CD4-positive, alpha-beta T cell treated with Interleukin-1 beta for 1 hour (primary cell): ENCODE measurements at places on chromosomes 1 and 21.

DNA sequence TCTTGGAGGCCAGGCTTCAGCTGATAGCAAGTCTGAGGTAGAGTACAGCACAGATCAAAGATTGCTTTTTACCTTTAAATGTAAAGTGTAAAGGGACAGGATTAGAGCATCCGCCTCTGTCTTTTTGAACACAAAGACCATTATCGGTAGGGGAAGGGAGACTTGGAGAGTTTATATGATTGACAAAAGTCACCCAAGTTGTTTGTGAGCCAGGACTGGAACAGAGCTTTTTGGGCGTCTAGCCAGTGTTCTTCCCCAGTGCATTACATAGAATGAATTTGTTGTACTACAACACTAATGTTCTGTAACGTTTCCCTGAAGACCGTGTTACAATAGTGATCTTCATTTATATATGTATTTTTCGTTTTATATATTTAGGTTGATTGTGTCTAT, 9.3 kb upstream of the PIGC start:
- no peak for DNase-seq

- DNase-seq: no peak
These were observed 626 bp upstream of the HLCS start for GRCh38 chr21:36966821-36967768.

- no peak for DNase-seq
These were observed 4.8 kb downstream of the KISS1 start for GRCh38 chr1:204191456-204191855.

DNA sequence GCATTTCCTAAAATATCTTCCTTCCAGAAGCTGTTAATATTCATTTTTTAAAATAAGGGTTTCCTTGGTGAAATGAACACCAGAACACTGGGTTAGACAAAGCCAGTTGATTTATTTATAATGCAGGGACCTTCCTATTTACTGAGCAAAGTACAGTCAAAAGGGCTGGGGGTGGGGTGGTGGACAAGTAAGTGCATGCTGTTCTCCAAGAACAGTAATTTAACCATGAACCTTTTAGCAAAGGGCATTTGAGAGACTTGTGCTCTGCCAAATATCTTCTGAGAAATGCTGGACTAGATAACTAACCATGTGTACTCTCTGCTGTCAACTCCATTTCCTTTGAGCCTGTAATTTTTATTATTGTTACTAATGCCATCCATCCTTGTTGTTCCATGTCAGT, 100.2 kb downstream of the OMA1 start:
- DNase-seq: no peak

DNA sequence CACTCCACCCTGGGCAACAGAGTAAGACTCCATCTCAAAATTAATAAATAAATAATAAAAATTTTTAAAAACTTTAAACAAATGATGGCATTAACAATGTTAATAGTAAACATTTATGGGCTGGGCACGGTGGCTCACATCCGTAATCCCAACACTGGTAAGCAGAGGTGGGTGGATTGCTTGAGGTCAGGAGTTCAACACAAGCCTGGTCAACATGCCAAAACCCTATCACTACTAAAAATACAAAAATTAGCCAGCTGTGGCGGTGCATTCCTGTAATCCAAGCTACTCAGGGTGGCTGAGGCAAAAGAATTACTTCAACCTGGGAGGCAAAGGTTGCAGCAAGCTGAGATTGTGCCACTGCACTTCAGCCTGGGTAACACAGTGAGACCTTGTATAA, 9.0 kb upstream of the L1TD1 start:
- DNase-seq: no peak

DNA sequence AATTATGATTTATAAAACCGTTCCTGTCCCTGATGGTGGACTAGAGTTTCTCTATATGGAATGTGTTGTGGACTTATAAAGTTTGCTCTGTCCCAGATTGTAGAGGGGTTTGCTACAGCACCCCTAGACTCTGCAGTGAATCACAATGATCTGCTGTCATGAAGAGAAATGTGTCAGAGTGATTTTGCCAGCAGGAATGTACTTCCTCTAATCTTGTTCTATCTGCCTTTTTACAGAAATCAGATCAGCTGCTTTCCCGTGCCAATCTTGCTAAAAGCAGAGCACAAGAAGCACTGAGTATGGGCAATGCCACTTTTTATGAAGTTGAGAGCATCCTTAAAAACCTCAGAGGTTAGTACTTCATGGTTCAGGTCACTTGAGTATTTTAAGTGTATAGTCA, 52.0 kb downstream of the LAMC2 start:
- DNase-seq: no peak

- DNase-seq: no peak
These were observed 22.5 kb downstream of the SYT2 start for GRCh38 chr1:202687798-202688197.

DNA sequence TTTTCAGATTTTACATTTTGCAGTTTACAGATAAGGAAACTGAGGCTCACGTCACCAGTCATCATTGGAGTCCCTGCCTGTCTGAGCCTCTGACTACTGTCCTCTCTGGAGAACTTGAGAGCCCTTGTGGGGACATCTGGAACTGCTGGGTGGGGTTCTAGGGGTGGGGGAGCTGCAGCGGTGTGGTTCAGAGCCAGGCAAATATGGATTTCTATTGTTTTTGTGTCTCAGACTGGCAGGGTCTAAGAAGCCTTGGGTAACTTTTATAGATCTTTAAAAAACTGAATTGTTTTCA, 46.9 kb downstream of the IER5 start:
- DNase-seq: peak; percentile 38

DNA sequence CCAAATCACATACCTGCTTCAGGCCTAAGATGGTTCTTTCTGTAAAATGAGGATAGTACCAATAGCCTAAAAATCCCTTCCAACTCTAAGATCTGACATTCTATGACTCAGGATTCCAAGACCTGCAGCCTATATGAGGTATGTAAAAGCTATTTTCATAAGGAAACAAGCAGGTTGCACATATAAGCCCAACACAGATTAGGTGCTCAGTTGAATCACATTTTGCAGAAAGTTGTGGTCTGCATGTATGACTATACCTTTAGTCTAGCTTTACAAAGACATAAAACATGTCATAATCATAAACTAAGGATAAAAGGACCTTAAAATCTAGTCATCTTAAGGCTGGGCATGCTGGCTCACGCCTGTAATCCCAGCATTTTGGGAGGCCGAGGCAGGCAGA, 7.3 kb downstream of the KTI12 start:
- DNase-seq: no peak

GRCh38 chr1:206503591-206504362, 3.6 kb upstream of the RASSF5 start:
- DNase-seq: peak; percentile 68

- DNase-seq: no peak
These were observed 69.2 kb downstream of the MORN1 start for GRCh38 chr1:2322065-2322571.

GRCh38 chr21:34018185-34018584, 55.2 kb upstream of the MRPS6 start:
- no peak for DNase-seq

DNA sequence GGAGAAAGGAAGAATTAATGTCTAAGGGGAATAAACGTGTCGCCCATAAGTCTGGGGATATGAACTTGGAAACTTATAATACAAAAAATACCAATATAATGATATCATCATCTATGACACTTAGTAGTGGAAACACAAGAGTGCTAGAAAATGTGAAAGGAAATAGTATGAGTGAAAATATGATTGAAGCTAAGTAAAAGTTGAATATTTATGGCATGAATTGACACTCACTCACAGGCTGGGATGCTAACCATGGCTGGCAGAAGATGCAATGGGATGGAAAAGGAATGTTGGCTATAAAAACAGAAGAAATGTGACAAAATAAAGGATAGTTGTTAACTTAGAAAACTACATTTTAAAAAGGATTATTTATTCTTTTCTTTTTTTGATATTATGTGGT, 120.1 kb downstream of the XPR1 start:
- no peak for DNase-seq

- no peak for DNase-seq
These were observed 39.2 kb upstream of the ACTRT2 start for GRCh38 chr1:2981981-2982614.

DNA sequence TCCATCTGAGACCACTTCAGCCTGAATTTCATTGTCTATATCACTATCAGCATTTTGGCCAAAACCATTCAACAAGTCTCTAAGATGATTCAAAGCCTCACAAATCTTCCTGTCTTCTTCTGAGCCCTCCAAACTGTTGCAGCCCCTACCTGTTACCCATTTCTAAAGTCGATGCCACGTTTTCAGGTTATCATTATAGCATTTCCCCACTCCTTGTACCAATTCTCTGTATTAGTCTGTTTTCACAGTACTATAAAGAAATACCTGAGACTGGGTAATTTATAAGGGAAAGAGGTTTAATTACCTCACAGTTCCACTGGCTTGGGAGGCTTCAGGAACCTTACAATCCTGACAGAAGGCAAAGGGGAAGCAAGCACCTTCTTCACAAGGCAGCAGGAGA, 158.8 kb downstream of the PTPRC start:
- no peak for DNase-seq

GRCh38 chr1:175840787-175841186, 97.4 kb upstream of the TNR start:
- no peak for DNase-seq

DNA sequence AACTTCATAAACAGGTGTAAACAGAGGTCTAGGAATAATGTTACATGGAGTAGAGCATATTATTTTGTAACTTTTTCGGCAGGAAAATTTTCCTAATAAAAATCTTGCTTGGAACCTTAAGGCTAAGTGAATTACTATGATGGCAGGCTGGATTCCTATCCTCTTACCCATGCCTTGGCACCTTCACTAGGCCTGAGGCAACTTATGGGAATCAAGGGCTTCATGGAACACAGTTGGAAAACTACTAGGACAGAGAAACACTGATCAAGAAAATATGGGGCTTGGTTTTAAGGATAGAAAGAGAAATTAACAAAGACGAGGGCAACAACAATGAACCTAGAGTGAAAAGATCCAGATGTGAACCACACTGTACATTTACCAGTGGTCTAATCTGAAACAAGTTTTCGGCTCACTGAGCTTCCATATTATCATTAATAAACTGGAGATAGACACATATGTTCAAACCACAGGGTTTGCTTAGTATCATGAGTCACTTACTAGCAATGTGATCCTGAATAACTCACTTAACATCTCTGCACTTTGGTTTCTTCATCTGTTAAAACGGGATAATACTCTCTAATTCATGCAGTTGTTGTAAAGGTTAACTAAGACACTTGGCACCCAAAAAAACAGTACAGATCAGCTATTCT, 68.5 kb downstream of the GPATCH2 start:
- DNase-seq: no peak

DNA sequence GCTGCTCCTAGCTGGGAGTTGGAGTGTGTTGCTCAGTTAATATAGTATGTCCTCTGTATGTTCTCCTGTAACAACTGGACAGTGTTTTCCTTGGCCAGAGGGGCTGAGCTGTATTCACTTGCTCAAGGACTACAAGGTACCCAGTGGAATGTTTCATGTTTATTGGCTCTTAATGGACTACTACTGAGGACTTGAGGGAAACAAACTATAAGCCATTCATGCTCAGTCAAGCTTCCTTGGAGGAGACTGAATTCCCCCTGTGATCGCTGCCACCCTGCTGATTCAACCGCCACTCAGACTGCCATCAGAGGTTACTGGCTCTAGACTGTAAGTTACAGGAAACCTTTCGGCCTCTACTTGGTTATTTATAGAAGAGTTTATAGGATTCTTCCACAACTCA, 166.6 kb downstream of the ZC3H11B start:
- no peak for DNase-seq

GRCh38 chr1:208172423-208173145, 71.6 kb downstream of the PLXNA2 start:
- DNase-seq: no peak

DNA sequence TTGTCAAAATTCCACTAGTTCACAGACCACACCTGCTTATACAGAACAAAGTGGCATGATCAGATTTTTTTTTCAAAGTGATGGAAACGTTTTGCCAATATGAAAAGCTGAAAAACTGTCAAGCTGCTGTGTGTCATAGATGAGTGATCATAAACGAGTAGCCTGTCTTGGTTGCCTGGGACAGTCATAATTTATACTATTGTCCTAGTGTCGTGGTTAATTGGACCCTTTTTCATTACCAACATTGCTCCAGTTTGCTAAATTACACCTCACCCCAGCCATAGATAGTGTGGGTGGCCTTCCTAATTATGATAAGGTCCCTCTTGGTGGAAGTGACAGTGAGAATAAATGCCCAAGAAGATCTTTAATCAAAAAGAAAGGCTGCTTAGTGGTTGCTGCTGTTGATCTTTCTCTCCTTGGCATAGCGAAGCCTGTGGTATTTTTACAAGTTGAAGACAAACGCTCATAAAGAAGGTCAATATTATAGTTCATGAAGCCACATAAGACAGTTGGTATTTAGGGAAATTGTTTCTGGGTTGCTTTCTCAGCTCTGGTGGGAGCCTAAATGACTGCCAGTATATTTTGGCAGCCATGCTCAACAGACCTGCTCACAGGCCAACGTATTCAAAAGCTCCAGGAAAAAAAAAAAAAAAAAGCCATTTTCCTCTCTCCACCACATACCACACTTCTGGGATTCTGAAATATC, 478.1 kb downstream of the PLA2G4A start:
- no peak for DNase-seq

- no peak for DNase-seq
These were observed 220.1 kb downstream of the COL24A1 start for GRCh38 chr1:85936470-85936869.

- no peak for DNase-seq
These were observed 91.6 kb upstream of the TTC39A start for GRCh38 chr1:51421964-51422363.
